T1000 (cell line): ENCODE measurements at places on chromosomes 16 and 17.

DNA sequence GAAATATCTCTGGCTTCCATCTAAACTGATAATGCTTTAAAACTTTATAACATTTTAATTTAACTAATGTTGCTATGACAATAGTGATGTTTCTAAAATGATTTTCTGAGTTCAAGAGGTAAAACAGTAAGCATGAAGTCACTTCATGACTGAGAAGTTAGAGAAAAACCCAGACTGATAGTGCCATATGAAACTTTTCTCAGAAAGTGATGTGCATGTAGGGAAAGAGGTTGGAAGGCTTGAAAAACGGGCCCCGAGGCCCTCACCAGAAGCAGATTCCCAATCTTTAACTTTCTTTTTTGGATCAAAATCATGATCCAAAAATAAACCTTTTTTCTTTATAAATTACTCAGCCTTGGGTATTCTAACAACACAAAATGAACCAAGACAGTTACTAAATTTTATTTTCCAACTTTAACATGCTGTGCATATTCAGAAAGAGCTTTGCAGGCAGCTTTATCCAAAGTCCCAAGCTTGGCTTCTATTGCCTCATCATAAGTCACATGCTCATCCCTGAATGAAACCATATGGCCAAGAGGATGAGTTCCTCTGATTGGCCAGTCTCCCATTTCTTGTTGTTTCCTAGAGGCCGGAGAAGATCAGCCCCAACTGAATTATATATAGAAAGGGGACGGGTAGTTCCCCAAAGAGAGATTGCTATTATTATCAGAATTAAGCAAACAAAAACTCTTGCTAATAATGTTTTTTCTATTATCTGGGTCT lies 357.6 kb upstream of the SALL1 start:
- no peak for DNase-seq

- no peak for DNase-seq
These were observed 45.8 kb downstream of the TNFRSF13B start for GRCh38 chr17:16926061-16926511.

- no peak for DNase-seq
These were observed 32.8 kb downstream of the WNT3 start for GRCh38 chr17:46785696-46786095.

GRCh38 chr17:8004899-8005298 lies 2.5 kb downstream of the GUCY2D start:
- no peak for DNase-seq

GRCh38 chr17:11334493-11334892 lies 93.5 kb downstream of the SHISA6 start:
- no peak for DNase-seq

DNA sequence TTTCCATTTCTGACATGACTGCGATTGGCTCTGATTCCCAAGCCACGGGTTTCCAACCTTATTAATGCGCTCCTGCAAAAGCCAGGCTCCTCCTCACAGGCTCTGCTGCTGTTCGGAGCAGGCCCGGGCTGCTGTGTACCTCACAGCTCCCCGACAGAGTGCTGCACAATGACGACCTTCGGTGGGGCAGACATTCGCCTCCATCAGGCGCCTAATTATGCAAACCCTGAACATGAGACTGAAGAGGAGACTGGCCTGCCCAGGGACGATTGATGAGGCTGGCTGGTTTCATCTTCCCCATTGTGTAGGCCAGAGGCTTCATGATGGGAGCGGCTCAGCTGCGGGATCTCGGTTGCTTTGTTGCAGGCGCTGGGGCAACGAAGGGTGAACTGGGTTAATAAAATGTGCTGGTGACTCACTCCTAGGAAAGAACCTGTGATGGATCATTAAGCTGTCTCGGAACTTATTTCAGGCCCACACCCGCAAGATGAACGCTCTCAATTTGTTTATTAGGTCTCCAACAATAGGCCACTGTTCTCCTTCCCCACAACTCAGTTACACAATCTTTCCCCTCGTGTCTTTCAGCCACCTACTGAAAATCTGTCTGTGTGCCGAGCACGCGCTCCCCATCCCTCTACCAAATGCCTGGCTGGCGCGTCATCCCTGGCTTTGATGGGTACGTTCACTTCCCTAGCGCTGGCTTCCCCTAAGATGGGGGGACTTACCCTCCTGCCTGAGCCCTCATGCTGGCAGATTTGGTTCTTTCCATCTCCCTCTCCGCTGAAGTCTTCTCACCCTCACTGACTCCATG lies 27.2 kb upstream of the TOB1 start:
- peak; percentile 73 for DNase-seq

DNA sequence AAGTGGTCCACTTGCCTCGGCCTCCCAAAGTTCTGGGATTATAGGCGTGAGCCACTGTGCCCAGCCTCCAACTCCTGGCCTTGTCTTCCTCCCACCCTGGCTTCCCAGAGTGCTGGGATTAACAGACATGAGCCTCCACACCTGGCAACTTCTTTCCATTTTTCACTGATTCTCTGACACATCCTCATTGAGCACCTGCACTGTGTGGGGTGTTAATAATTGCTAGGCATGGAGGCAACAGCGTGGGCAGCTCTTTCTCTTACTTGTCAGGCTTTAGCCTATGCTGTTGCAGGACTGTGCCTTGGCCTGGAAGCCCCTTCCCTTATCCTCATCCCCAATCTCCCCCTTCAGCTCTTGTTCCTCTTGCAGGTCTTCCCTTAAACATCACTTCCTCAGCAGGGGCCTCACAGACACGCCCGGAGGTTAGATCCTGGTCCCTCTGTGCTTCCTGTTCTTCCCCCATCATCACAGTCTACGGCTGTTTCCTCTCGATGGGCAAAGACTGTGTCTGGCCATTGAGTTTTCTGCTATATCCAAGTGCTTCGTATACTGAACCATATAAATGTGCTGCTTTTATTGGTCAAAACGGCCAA lies 7.9 kb downstream of the QPRT start:
- DNase-seq, result no peak

DNA sequence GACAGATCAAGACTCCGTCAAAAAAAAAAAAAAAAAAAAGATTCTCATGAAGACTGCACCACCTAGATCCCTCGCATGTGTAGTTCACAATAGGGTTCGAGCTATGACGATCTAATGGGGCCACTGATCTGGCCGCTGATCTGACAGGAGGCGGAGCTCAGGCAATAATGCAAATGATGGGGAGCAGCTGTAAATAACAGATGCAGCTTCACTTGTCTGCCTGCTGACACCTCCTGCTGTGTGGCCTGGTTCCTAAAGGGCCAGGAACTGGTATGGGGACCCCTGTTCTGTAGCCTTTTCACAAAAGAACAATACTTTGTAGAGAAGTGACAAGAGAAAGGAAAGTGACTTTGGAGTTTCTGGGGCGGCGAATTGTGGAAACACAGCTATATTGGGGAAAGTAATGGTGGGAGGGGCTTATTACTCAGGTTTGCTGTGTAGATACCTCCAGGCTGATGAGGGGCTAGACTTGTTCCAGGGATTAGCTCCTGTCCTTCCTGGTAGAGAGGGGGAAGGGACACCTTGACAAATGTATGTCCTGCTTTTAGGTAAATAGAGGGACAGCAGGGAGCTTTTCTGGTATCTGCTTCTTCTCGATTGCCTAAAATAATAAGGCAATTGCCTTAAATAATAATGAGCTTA lies 57.1 kb downstream of the HAPSTR1 start:
- DNase-seq, result no peak

DNA sequence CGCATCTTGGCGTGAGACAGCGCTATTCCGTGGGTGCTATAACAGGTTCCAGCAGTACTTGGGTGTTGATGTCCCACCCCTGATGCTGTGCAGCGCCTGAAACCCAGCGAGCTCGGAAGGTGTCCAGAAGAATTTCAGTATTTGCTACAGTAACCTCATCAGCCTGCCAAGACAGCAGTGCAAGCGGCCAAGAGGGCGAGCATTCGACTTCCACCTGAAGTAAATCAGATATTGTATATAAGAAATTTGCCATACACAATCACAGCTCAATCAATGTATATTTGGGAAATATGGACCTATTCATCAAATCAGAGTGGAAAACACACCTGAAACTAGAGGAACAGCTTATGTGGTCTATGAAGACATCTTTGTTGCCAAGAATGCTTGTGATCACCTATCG lies 13.0 kb downstream of the APPBP2 start:
- no peak for DNase-seq

DNA sequence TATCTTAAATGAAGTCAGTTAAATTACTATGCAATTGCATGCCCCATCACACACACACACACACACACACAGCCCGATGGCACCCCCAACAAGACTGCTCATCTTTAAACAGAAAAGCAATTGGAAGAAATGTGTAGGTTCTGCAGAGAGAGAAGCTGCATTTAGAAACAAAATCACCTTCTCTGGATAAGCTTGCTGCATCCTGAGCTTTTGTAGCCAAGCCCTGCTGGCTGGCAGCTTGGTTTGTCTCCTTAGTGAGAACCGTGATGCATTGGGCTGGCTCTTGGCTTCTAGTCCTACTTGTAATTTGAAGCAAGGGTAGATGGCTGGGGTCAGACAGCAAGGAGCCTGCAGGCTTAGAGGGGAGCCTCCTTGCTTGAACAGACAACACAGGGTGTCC lies 153.8 kb downstream of the SOX9 start:
- DNase-seq, result no peak

DNA sequence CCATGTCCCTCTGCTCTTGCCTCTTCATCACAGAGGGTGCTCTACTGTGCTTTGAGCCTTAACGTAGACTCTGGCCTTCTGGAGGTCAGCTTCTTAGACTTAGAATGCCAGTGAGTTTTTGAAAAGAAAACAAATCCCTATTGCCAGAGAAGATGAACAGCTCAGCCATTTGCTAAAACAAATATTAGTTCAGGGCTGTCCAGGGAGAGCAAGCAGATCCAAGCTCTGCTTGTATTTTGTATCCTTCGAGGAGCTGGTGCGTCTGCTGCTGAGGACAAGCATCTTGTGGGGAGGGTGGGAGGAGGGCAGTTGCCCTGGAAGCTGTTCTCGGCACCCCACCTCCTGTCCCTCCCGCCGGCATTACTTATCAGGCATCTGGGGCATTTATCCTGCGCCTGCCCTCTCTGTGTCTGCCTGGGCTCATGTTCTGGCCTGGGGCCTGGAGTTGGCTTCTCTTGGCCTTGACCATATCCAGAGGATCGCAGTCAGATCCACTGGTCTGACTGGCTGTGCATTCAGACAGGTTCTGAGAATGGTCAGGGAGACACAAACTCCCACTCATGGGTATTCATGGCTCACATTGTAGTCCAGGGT lies 173.1 kb upstream of the NLRP1 start:
- no peak for DNase-seq

DNA sequence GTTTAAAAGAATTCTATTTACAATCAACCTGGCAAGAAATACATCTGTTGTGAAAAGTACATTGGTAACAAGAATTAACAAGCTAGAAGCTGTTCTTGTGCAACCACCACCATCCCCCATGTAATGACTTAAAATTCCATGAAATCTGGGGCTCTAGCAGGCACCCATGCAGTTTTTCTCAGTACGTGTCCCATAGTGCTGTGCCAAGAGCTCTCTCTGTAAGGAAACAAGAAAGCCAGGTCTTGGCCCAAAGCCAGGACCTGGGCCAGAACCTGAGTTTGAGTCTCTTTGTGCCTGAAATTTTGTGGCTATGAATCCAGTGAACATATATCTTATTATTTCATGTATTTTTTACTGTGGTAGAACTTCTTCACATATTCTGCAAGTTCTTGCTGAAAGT lies 46.6 kb downstream of the NUP93 start:
- no peak for DNase-seq

DNA sequence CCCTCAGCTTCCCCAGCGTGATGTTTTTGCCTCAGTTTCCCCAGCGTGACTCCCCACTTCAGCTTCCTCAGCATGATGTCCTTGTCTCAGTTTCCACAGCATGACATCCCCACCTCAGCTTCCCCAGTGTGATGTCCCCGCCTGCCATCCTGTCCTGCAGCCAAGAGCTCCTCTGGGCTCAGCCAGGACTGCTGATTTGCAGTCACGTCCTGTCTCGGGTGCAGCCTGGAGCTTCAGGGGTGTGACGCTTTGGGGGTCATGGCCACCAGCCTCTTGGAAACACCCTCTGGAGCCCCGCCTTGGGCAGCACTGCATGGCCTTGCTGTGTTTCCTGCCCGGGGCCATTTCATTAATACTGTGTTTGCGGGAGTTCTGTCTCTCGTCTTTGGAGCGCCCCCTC lies 16.5 kb upstream of the NUDT16L1 start:
- DNase-seq, result no peak

DNA sequence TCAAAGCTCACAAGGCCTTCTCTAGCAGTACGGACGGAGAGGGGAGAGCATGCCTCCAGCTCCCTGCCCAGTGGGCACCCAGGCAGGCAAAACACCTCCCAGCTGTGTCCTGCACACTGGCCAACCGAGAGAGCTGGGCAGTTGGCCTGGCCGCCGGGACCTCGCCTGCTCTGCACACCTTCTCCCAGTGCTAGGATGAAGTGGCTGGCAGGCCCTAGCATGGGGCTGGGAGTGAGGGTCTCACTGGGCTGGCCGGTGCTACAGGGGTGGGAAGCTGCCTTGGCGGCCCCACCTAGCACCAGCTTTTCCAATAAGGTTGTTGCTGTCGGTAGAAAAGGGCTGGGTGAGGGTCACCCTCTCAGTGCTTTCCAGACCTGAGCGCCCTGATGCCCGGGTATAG lies 60.2 kb downstream of the SDK2 start:
- no peak for DNase-seq

GRCh38 chr17:37177254-37177870 lies 198.4 kb upstream of the C17orf78 start:
- DNase-seq, result no peak

DNA sequence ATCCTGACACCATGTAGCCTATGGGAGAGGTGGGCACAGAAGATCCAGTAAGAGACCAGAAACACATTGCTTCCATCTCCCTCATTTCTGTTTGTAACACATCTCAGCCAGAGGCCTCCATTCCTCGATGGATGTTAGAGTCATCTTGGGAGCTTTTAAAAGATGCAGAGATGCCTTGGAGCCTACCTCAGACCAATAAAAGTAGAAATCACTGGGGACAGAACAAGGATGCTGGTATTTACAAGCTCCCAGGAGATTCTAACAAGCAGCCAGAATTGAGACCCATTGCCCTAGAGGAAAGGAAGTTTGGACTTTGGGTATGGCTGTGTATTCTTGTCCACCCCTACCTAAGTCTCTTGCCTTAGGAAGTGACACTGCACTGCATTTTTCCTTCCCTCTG lies 40.8 kb downstream of the HS3ST3A1 start:
- peak; percentile 12 for DNase-seq

DNA sequence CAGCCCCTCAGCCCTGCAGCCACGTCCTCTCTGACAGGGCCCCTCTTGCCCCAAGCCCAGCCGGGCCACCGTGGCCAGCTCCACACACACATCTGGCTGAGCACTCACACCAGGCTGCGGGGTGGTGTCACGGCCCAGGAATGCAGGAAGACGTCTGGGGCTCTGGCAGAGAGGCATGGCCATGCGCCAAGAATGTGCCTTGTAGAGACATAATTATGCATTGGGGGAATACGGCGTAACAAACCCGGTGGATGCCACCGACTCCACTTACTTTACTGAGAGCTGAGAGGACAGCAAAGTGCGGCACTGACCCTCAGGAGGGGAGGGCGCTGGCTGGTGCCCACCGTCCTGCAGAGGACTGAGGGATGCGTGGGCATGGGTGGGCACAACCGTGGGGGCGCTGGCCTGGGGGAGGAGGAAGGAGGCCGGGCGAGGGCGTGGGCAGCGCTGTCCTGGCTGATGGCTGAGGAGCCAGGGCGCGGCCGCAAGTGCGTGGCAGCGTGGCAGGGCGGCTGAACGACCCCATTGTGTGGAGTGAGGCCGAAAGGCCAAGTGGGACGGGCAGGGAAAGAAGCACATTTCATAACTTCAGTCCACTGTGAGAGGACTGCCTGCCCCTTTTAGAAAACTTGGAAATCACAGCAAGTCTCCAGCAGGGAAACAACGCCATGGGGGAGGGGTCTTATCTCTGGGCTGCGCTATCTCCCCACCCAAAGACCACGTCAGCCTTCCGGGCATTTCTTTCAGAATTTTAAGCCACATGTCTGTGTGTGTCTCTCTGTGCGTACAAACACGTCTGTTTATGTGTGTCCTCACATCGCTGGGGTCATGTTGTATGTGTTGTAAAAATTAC lies 30.6 kb downstream of the METRNL start:
- peak; percentile 94 for DNase-seq
